ENCODE measurements at places on chromosomes 7 and 10.
A peak's percentile ranks its signal among the peaks of the same experiment; 100 is the strongest.

DNA sequence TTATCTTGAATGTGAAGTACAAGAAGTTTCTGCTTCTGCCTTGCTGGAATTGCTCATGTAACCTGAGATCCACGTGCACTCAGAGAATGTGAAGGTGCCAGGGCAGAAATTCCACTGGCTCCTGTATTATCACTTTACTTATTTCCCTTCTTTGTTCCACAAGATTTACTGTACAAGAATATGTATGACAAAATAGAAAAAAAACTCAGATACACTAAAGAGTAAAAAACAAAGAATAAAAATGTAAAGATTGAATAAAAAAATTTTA is 43.0 kb downstream of the PLCE1 start:
- DNase-seq = no peak

- DNase-seq = no peak
Measured at GRCh38 chr10:133211141-133211830, 18.7 kb upstream of the UTF1 start.

- no peak for DNase-seq
Measured at GRCh38 chr7:77714195-77714594, 17.9 kb downstream of the RSBN1L start.

DNA sequence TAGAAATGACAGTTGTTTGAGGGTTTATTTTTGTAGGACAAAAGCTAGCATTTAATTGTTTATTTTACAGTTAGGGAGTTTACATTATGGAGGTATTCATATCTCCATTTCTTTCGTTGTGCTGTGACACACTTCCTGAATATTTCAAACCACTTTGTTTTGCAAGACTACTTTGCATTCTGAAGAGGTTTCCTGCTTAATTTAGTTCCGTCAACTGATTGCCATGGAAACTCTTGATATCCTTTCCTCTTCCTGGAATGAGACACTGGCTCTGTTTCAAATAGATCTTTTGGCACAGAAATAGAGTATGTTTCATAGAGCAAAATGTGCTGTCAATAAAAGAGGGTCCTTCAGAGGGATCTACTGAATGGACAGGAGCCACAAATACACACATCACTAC is 159.5 kb upstream of the AGR3 start:
- DNase-seq = no peak

DNA sequence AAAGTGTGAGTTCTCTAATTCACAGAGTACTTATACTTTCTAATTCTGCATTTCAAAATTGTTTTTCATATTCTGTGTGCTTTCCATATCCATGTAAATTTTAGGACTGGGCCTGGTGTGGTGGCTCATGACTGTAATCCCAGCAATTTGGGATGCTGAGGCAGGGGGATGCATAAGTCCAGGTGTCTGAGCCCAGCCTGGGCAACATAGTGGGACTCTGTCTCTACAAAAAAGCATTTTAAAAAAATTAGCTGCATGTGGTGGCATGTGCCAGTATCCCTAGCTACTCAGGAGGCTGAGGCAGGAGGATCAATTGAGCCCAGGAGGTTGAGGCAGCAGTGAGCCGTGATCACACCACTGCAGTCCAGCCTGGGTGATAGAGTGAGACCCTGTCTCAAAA is 382.6 kb upstream of the AKR1E2 start:
- DNase-seq = no peak

DNA sequence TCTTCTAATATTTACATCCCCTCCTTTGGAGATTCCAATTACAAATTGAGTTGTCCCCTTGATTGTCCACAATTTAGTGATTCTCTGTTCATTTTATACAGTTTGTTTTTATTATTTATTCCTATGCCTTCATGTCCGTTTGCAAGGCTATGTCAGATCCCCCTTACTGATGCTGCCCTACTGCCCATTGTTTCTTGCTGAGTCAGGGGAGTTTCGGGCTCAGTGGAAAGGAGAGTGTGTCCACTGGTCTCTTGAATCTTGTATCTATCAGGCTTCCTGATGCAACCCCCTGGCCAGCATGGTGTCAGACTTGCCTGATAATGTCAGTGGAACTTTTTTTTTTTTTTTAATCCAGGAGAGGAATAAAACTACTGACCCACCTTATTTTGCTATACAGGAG is 384.4 kb downstream of the CDC14C start:
- DNase-seq = no peak

- DNase-seq = no peak
Measured at GRCh38 chr10:51599647-51600046, 99.7 kb downstream of the CSTF2T start.

- peak; percentile 91 for DNase-seq
Measured at GRCh38 chr10:14782691-14783363, 8.1 kb upstream of the FAM107B start.

DNA sequence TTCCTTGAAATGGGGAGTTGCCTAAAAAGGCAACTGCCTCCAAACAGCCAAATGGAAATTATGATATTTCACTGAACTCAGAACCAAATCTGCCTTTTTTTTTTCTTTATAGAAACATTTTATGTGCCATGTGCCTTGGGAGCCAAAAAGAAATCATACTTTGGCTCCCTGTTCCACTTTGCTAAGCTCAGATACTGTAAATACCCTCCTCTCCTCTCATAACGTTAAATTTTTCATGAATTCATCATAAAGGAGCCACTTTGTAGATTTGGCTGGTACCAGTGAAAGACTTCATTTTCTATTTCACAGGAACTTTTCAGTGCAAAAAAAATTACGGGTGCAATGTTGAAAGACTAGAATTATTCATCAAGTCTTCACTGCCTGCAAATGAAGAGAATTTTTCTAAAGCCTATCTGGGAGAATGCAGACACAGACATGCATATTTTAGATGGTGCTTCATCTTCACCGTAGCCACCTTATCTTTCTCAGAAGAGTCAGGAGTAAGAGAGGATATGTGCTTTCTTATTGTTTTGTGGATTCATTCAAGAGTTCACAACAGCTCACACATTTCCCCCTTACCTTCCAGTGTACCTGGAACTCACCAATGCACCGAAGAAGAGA is 742.3 kb upstream of the GALNT17 start:
- DNase-seq = no peak

- DNase-seq = no peak
Measured at GRCh38 chr7:76272851-76273497, 29.5 kb upstream of the HSPB1 start.

DNA sequence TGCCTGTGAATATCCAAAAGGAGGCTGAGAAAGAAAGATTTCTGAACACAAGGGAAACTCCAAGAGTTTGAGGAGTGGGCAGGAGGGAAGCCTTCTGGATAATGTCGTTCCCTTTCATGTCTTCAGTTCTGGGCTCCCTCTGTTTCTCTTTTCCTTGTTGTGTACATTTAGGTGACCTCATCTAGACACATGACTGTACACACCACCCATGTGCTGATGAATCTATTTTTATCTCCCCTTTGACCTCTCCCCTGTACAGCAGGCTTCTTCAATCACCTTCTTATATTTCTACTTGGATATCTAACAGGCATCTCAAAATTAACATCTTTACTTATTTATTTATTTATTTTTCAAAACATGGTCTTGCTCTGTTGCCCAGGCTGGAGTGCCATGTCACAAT is 363.1 kb downstream of the GATA3 start:
- DNase-seq = no peak

- no peak for DNase-seq
Measured at GRCh38 chr7:8637322-8637721, 203.9 kb downstream of the NXPH1 start.

DNA sequence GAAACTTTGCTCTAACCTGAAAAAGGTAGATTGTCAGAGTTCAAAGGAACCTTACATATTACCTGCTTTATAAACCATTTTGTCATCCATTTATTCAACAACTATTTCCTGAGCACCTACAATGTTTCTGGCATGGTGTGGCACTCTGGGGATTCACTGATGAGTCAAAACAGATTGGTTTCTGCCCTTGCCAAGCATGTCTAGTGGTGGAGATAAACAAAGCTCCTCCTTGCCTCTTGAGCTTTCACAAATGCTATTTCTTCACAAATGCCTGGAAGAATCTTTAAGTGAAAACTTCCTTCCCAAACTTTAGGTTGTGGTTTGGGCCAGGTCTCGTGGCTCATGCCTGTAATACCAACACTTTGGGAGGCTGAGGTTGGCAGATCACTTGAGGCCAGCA is 85.1 kb upstream of the RELN start:
- DNase-seq = no peak

DNA sequence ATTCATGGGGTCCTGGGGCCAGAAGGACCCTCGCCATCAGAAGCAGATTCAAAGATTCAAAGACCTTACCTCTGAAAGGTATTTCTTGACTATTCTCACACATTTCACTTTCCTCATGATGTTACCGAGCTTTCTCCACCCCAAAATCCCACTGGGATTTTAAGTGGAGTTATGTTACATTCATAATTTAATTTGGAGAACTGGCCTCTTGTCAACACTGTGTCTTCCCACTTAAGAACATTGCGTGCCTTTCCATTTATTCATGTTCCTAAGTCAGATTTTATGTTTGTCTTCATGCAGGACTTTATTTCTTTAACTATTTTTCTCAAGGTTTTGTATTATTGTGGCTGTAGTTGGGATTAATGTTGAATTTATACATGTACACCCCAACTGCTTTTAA is 123.5 kb upstream of the BMPER start:
- DNase-seq = no peak

DNA sequence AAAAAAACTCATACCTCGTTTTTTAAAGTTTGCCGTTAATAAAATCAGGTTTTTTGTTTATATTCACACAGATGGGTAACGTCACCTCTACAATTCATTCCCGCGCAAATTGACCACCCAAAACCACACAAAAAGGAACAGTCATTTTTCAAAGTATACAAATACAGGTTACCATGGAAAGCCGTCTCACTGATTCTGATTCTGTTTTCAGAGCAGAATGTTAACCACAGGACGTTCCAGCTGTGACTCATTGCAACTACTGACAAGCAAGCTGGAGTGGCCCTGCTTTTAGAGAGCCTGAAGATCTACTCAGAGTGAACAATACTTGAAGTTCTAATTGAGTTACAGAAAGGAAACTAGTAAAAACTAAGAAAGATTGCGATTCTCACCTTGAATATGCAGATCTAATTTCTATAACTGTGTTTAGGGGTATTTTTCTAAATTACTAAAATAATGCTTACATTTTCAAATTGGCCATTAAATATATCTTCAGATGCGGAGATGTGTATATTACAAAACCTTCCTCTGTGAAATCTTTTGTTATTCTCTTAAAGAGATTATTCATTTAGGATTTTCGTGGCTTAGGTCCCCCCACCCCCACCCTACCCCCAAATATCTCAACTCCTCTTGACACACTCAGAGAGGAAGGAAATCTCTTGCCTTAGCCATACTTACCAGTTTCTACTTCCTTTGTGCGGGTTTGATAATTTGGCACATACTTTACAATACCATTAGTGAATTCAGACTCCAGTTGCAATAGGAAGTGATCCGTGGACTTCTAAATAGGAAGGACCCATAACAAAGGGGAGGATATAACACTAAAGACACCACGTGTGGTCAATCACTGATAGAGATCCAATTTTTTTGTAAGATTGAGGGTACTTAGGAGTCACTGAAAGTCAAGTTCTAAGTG is 106.0 kb downstream of the CUBN start:
- no peak for DNase-seq

GRCh38 chr7:129997285-129997684 is 44.5 kb upstream of the UBE2H start:
- no peak for DNase-seq

GRCh38 chr7:43513251-43513650 is 69.7 kb upstream of the STK17A start:
- no peak for DNase-seq

- DNase-seq = no peak
Measured at GRCh38 chr10:7449063-7449695, 38.3 kb upstream of the SFMBT2 start.
